ENCODE measurements at places on chromosomes 6 and 20.
A peak's percentile ranks its signal among the peaks of the same experiment; 100 is the strongest.

- DNase-seq, result no peak
These were observed 155.4 kb upstream of the MARCKS start for GRCh38 chr6:113701552-113702254.

DNA sequence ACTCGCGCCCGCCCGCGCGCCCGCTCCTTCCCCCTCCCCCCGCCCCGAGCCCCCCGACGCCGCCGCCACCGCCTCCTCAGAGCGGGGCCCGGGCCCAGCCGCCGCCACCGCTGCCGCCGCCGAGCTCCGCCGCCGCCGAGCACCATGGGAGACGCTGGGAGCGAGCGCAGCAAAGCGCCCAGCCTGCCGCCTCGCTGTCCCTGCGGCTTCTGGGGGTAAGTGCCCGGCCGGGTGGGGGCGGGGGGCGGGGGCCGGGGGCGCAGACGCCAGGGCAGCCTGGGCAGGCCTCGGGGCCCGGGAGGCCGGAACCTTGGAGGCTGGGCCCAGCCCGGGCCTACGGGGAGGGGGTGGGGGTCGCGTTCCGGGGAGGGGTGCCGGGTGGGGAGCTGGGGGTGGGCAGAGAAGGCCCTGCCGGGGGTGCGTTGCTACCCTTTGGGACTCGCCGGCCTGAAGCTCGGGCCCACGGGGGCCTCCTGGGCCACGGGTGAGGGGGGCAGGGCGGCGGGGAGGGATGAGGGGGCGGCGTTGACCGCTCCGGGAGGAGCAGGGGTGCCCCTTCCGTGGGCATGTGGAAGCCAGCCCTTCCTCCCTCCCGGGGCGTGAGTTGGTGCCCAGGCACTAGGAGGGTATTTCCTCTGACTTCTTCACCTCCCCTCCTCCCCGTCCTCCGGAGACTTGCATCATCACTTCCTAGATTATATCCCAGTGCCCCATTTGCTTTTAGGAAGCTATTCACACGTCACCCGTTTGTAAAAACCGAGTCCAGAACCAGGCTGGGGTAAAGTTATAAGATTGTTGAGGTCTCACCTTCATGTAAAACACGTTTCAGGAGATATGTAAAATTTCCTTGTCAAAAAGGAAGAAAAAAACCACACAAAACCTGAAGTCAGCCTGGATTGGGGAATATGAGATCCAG is 533 bp downstream of the ZFAND3 start:
- peak; percentile 44 for DNase-seq

DNA sequence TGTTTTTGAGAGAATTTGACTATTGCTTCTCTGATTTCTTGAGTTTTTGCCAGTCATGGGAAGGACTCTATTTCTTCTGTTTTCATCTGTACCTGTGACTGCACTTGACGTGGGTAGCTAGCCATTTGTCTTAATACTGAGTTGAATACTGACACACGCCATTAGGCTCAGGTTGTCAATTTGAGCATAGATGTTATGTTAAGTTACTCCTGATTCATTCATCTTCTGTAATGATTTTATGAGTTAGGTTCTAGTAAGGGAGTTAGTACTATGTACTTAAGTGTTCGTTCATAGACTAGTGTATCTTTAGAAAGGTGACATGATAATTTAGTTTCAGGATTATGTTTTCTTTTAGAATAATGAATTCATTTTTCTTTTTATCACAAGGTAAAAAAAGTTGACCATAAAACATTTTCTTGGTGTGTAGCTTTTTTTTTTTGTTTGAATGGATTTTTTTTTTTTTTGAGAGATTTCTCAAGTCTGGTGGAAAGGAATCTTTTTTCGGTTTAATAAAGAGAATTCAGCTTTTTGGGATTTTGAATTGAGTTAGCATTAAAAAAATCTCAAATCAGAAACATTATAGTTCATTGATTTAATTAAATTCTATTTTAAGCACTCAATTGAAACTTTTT is 1.7 kb downstream of the AFDN start:
- no peak for DNase-seq

DNA sequence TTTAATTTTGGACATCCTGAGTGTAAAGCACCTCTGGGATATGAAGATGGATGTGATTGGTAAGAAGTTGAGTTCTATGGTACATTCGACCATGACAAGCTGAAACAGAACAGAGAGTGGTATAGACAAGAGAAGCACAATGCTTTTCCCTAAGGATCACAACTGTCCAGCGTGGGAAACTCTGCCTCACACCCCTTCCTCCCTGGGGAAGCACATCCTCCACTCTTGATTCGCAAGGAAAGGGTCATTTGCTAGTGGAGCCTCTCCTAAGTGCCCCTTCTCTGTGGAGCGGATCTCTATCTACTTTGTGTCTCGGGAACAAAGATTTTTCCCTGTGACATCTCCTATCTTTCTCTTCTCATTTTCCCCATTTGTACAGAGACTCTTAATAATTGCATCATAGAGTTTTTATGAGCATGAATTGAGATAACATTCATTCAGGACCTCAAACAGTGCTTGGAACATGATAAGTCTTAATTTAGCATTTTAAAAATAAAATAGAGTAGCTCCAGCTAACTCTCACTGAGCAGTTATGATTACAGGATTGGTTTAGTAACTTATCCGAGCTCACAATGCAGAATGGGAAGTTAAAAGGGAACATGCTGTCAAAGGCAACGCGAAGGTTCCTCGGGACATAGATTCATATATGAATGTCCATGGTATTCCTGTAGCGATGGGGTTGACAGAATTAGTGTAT is 775.2 kb downstream of the C6orf118 start:
- DNase-seq, result no peak

DNA sequence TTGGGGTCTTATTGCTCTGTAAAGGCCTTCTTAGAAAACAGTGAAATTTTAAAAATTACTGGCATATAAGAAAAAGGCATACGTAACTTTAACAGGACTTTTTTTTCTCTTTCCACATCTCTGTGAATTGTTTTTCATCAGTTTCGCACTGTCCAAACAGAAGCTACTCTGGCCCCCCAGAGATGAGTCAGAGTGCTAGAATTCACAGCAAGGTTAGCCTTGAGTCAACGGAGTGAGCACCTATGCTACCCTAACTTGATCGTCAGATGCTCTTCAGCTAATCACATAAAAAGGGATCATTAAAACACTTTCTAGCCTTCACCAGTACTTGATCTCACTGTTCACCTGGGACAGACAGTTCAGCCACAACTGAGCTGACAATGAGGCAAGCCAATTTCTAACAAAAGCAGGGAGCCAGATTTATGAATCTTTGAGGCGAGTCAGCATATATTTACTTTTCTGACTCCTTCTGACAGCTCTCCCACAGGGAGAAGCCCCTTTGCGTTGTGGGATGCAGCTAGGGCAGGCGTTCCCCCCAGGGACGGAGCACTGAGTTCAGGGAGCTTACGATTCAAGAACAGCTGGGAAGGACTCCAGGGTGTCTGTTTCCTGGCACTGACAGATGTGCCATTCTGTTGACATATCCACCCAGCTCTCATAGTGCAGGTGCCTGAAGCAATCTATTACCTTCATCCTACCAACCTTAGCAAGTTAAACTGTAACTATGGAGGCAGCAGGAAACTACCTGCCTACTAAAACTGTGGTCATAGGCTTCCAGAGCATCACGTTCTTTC is 46.4 kb upstream of the SPDEF start:
- DNase-seq, result no peak

GRCh38 chr6:128605961-128606360 is 85.6 kb upstream of the PTPRK start:
- no peak for DNase-seq

GRCh38 chr6:141467041-141467440 is 665.7 kb upstream of the GJE1 start:
- DNase-seq, result no peak

DNA sequence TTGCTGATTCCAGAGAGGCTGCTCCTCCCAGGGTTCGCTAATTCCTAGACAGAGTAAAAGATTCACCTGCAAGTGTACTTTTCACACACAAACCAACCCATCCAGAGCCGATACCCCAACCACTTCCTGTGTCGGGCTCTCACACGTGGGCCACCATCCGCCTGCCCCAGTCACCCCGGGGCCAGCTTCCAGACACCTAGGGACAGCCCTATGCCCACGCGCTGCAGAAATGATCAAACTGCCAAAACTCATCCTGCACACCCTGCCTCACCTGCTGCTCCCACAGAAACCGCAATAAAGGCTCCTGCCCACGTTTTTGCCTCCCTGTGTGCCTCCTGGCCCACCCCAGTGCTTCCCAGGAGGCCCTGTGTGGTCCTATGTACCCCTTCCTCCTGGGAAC is 59.5 kb downstream of the PSMG4 start:
- DNase-seq, result no peak

DNA sequence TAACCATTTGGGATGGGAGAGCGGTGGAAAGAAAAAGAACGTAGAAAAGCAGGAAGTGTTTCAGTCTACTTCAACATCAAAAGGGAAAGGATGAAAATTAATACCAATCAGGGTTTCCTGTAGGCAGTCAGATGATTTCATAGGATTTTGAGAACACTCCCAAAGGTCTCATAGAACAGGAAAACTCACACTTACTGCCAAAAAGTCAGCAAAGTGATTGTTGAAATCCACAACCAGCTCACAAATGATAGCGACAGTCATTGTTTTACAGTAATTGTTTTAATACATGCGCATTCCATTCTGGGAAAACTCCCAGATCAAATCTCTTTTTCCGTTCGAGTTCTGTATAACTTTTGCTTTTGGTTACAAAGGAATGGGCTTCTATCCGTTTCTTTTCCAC is 5.3 kb upstream of the CNKSR3 start:
- DNase-seq, result no peak
